ENCODE measurements at places on chromosomes 6 and 20.

- peaks cover 18% of the 10 kb centered on the region for H3K36me3 ChIP-seq
- no peak overlapping the region for H3K4me3 ChIP-seq
- no peak overlapping the region for H3K27ac ChIP-seq
- H3K4me1 ChIP-seq, result peaks cover 34% of the 10 kb centered on the region
Measured at GRCh38 chr20:58397429-58397828, 8.4 kb downstream of the VAPB start.

DNA sequence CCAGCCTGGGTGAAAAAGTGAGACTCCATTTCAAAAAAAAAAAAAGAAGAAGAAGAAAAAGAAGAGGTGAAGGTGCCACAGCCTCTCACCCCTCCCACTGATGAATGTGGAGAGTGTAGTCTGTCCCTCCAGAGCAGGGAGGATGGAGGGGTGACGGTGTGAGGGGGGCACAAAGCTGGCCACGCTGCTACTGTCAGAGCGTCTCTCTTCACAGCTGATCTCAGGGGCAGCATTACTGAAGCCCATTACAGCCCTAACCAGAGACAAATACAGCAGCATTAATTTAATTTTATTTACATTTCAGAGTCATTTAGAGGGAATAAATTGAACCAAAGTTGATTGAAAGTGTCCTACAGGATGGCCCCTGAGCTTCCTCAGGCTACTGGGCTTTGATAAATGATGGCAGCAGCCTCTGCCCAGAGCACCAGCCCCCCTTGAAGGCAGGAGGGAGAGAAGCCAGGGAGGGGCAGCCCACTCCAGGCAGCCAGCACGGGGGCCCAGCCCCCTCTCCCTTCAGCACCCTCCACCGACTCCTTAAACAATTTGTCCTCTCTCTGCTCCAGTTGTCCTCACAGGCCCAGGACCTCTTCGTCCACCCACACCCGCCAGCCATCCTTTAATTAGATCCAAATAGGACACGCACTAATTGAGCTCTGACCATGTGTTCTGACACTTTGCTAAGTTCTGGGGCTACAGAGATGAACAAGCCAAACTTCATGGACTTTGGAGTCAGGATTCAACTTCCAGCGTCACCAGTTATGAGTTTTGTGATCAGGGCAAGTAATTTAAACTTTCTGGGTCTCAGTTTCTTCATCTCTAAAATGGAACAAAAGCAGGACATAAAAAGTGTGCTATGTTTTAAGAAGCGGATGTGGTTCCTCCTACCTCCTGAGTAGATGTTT lies 18.6 kb upstream of the ZFAND3 start:
- H3K36me3 ChIP-seq, result no peaks in the 10 kb centered on the region
- no peak for DNase-seq
- no peak overlapping the region for H3K27ac ChIP-seq
- no peaks in the 10 kb centered on the region for H3K4me1 ChIP-seq
- H3K27me3 ChIP-seq, result no peaks in the 10 kb centered on the region

DNA sequence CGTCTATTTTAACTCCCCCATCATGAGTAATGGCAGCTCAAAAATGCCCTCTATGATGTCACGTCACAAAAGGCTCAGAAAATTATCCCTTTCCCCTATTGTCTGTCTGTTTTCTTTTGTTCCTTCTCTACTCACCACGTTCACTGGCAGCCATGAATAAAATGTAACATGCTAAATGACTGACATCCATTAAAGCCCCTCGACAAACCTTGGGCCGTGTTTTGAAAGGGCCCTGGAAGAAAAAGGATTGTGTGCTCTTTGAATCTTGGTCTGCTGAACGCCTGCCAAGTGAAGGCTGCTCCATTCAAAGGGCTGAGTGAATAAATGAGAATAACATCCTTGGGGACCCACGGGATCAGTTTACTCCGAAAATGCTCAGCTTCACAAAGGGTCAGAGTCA lies 118.7 kb downstream of the RPS12 start:
- H3K27me3 ChIP-seq, result peaks cover 16% of the 10 kb centered on the region
- DNase-seq, result no peak
- no peaks in the 10 kb centered on the region for H3K4me1 ChIP-seq

DNA sequence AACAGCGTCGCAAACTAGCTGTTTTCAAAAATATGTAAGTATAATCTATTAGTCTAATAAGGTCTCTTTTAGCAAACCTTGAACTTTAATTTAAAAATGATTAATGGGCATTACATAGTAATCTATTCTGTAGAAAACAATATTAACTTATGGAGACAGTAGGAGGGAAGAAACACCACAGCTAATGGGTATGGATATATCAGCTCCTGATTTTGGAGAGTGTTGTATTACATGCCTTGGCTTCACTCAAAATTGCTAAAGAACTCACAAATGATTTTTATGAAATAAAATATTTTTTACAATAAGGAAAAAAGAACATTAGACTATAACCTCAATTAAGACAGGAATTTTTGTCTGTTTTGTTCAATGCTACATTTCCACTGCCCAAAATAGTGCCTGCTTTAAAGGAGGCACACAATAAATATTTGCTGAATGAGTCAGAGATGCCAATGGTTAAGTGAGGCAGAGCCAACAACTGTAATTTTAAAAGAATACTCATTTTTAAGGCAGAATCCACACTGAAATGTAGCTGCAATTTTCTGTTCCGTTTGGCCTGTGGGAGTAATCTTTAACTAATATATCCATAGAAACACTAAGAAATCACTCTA lies 15.7 kb downstream of the ATG5 start:
- H3K27ac ChIP-seq, result no peak overlapping the region
- DNase-seq, result no peak
- no peaks in the 10 kb centered on the region for H3K27me3 ChIP-seq
- H3K36me3 ChIP-seq, result peaks cover 30% of the 10 kb centered on the region
- no peak overlapping the region for H3K4me3 ChIP-seq

- H3K27me3 ChIP-seq, result no peaks in the 10 kb centered on the region
- no peaks in the 10 kb centered on the region for H3K36me3 ChIP-seq
- no peak overlapping the region for H3K27ac ChIP-seq
- no peak for DNase-seq
- no peaks in the 10 kb centered on the region for H3K4me1 ChIP-seq
Measured at GRCh38 chr6:10361428-10361827, 53.4 kb downstream of the TFAP2A start.

GRCh38 chr6:53369051-53369450 lies 20.3 kb upstream of the ELOVL5 start:
- no peak overlapping the region for H3K27ac ChIP-seq
- no peaks in the 10 kb centered on the region for H3K36me3 ChIP-seq
- H3K4me3 ChIP-seq, result no peak overlapping the region
- DNase-seq, result no peak
- H3K27me3 ChIP-seq, result no peaks in the 10 kb centered on the region
- H3K4me1 ChIP-seq, result peaks cover 8% of the 10 kb centered on the region

DNA sequence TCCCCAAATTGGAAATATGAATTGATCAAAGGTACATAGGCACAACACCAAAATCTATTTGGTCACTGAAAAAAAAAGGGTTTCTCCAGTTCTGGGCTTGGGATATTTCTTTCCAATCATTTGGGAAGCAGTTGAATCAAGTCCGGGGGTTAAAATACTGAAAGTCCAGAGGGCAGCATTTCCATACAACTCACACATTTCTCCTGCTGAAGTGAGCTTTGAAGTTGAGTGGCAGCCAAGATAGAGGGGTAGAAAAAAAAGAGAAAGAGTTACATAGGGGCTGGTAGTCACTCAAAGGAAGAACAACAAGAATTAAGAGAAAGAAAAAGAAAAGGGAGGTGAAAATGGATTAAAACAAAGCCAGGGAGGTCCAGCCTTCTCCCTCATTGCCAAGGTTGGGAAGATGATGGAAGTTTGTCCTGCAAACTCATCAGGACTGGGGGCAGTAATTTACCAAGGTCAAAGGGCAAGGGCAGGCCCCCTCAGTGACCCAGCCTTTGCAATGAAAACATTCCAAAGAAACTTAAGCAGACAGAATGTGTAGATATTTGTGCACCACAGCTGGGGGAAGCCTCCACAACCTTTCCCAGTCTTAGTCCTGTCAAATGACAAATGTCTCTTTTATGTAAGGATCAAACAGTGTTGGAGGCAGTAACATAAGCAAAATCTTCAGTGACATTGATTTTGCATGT lies 525.3 kb upstream of the JARID2 start:
- H3K27me3 ChIP-seq, result no peaks in the 10 kb centered on the region
- no peak for DNase-seq
- H3K27ac ChIP-seq, result no peak overlapping the region
- no peak overlapping the region for H3K4me3 ChIP-seq
- H3K36me3 ChIP-seq, result no peaks in the 10 kb centered on the region

DNA sequence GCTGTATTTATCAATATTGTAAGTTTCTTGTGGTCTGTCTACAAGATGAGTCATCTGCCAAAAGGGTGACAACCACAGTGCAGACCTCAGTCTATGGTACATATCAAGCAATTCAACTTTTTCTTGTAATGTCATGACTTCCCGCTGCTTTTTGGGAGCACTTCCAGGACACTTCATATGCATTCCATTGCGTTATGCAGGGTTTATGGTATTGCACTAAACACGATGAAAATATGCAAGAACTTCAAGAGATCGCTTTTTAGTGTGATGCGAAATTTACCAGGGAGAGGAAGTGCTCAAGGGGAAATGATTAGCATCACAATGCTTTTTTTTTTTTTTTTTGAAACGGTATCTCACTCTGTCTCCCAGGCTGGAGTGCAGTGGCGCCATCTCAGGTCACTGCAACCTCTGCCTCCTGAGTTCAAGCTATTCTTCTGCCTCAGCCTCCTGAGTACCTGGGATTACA lies 166.5 kb downstream of the TFAP2A start:
- H3K4me1 ChIP-seq, result no peaks in the 10 kb centered on the region
- no peak overlapping the region for H3K27ac ChIP-seq
- H3K36me3 ChIP-seq, result no peaks in the 10 kb centered on the region
- no peak for DNase-seq
- H3K4me3 ChIP-seq, result no peak overlapping the region
- H3K27me3 ChIP-seq, result peaks cover 4% of the 10 kb centered on the region

DNA sequence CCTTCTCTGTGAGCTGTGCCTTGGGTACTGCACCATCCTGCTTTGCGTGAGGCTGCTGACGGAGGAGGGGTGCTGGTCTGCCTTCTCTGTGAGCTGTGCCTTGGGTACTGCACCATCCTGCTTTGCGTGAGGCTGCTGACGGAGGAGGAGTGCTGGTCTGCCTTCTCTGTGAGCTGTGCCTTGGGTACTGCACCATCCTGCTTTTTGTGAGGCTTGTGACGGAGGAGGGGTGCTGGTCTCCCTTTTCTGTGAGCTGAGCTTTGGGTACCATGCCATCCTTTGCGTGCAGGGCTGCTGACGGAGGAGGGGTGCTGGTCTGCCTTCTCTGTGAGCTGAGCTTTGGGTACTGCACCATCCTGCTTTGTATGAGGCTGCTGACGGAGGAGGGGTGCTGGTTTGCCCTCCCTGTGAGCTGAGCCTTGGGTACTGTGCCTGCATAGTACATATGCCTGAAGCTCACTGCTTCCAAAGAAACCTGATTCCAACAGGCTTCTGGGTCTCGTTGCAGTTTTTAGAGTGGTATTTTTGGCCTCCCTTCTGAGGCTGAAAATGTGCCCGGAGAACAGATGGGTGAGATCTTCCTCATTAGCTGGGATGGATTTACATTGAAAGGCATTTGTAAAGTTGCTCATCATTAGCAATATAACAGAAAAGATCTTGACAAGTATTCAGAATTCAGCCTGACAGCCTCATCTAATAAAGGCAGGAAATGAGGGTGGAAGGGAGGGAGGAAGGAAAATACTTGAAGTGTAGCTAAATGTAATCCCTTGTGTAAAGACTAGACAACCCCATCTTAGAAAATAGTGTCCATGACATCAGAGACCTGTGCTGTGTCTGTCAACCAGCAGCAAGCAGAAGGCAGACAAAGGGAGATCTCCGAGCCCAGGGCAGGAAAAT lies 46.8 kb upstream of the UNC93A start:
- DNase-seq, result no peak
- H3K27ac ChIP-seq, result no peak overlapping the region
- no peaks in the 10 kb centered on the region for H3K36me3 ChIP-seq
- no peak overlapping the region for H3K4me3 ChIP-seq
- no peaks in the 10 kb centered on the region for H3K27me3 ChIP-seq

- no peak overlapping the region for H3K4me3 ChIP-seq
- DNase-seq, result no peak
- H3K27me3 ChIP-seq, result no peaks in the 10 kb centered on the region
- no peaks in the 10 kb centered on the region for H3K4me1 ChIP-seq
Measured at GRCh38 chr6:135939208-135939591, 87.7 kb downstream of the PDE7B start.

- H3K4me3 ChIP-seq, result no peak overlapping the region
- H3K27me3 ChIP-seq, result no peaks in the 10 kb centered on the region
- H3K36me3 ChIP-seq, result no peaks in the 10 kb centered on the region
- no peak overlapping the region for H3K27ac ChIP-seq
- DNase-seq, result no peak
- peaks cover 4% of the 10 kb centered on the region for H3K4me1 ChIP-seq
Measured at GRCh38 chr6:63352544-63353285, 32.9 kb upstream of the LGSN start.

Measured in CD4-positive, alpha-beta T cell (primary cell).